ENCODE measurements at places on chromosomes 13 and 19.

- DNase-seq, result no peak
Measured at GRCh38 chr13:99459099-99459850, 42.0 kb upstream of the TM9SF2 start.

DNA sequence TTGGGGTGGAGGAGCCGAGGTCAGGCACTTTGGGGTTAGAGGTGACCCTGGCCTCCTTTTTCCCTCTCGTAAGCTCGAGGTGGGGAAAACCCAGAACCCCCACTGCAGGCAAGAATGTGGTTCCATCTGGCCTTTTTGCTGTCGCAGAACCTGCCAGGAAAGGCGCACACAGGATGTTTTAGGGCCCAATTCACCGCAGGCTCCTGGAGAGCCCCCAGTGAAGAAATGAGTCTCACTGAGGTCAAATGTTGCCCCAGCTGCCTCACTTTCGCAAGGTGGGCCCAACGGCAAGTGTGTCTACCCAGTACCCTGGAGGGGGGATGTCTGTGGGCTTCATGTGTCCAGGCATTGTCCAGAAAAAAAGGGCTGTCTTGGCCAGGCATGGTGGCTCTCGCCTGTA lies 61.8 kb downstream of the PEX11G start:
- no peak for DNase-seq

GRCh38 chr13:53405616-53406015 lies 377.0 kb downstream of the OLFM4 start:
- DNase-seq, result no peak

DNA sequence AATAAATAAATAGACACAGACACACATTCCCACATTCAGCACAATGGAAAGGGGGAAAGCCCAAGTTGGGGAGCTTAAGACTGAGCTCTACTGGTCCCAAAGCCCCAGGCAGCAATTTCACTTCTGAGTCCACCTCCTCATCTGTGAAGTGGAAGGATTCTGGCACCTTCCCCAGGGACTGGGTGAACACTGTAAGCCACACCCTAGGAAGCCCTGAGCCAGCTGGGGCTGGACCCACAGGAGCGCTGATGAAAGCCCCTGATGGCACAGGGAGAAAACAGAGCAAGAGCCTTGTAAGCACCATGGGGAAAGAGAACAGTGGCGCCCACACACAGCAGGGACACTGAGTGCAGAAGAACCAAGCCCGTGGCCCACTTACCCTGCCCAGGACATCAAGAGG lies 37.8 kb downstream of the EPS15L1 start:
- no peak for DNase-seq

GRCh38 chr13:101499406-101499805 lies 46.9 kb downstream of the ITGBL1 start:
- no peak for DNase-seq

DNA sequence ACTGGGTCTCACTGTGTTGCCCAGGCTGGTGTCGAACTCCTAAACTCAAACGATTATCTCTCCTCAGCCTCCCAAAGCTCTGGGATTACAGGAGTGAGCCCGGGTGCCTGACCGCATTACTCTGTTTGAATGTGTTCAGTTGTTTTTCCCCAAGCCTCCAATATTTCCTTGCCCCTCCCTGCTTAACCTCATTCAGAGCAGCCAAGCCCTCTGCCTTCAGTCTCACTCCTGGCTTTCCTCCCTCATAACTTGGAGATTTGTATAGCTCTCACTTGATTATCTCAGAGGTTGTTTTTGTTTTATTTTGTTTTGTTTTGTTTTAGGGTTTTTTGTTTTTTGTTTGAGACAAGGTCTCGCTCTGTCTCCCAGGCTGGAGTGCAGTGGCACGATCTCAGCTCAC lies 11.4 kb downstream of the EPHX3 start:
- no peak for DNase-seq

- DNase-seq, result no peak
Measured at GRCh38 chr13:31827707-31828106, 88.4 kb downstream of the RXFP2 start.

GRCh38 chr13:41613984-41614661 lies 156.8 kb downstream of the RGCC start:
- DNase-seq, result no peak

DNA sequence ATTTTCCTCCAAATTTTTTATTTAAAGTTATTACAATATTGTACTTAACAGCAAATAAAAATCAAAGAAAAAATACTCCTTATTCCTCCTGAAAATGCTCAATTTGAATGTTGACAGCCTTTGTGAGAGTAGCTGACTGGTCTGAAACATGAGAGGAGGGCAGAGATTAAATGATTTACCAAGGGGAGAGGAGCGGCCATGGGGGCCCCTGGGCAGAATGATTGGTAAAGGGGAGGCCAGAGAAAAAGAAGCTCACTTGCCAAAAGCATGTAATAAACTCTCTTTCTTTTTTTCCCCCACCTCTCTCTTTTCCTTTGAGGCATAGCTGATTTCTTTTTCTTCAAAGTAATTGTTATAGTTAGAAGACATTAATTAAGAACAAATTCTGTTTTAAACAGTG lies 30.1 kb upstream of the FNDC3A start:
- DNase-seq, result no peak

GRCh38 chr13:30551189-30551588 lies 66.5 kb upstream of the USPL1 start:
- no peak for DNase-seq

- no peak for DNase-seq
Measured at GRCh38 chr19:18543814-18544475, 572 bp upstream of the FKBP8 start.

DNA sequence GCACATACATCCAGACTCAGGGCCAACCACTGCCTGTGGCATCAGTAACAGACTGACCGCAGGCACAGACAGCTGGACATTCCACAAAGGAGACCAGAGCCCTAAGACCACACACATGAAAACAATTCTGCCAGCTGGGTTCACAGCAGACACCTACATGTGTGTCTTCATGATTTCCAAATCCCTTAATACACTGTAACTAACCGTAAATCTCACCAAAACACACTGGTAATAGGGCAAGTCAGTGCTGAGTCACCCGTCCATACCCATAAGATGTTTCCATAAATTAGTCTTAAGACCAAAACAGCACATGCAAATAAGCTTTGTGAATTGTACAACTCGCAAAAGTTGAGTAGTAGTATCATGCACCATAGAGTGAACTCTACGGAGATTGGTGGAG lies 65.4 kb downstream of the TUBGCP3 start:
- DNase-seq, result no peak

DNA sequence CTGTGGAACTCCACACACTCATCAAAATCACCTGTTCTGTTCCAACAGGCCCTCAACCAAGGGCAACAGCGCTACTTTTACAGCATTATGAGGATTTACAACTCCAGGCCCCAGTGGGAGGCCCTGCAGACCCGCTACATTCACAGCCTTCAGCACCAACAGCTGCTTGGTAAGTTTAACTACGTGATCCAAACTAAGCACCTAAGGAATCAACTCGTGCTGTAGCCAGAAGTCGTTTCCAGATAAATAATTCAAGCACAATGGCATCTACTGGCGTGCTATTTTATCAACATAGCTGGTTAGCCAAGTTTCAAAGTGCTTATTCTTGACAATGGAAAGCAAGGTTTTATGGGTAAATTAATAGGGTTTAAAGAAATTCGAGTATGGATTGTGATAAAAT lies 5.3 kb downstream of the FAM216B start:
- DNase-seq, result no peak

GRCh38 chr13:40485611-40486517 lies 180.6 kb downstream of the FOXO1 start:
- DNase-seq, result peak; percentile 40

DNA sequence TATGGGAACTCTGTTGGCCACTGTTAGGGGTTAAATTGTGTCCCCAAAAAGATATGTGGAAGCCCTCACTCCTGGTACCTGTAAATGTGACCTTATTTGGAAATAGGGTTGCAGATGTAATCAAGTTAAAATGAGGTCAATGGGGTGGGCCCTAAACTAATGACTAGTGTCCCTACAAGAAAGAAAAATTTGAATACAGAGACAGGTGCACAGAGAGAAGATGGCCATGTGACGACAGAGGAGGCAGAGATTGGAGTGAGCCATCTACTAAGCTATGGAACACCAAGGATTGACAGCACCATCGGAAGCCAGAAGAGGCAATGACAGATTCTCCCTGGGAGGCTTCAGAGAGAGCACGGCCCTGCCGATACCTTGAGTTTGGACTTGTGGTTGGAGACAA lies 16.5 kb downstream of the POU2F2 start:
- no peak for DNase-seq

DNA sequence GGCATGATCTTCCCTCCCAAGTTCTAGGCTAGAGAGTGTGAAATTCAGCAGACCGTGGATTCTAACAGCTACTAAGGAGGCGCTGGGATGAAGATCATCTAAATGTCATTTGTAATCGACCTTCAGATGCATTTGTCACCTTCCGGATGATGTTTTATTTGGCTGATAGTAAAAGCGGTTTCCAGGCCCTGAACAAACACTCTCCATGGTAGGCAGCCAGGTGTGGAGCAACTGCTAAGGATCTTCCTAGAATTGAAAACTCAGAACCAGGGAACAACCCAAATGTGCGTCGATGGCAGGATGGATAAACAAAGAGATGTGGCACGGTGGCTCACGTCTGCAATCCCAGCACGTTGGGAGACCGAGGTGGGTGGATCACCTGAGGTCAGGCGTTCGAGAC lies 107.2 kb upstream of the CACNA1A start:
- no peak for DNase-seq

- DNase-seq, result no peak
Measured at GRCh38 chr13:57666131-57666953, 34.8 kb downstream of the PCDH17 start.

DNA sequence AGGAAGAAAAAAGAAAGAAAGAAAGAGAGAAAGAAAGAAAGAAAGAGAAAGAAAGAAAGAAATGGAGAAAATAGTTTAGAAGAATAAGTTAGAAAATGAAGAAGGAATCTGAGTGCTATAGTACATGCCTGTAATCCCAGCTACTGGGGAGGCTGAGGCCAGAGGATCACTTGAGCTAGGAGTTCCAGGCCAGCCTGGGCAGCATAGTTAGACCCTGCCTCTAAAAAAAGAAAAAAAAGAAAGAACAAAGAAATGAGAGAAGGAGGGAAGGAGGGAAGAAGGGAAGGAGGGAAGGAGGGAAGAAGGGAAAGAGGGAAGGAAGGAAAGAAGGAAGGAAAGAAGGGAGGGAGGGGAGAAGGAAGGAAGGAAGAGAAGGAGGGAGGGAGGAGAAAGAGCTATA lies 1339.8 kb downstream of the OLFM4 start:
- no peak for DNase-seq

- DNase-seq, result no peak
Measured at GRCh38 chr13:77985866-77986636, 67.4 kb upstream of the EDNRB start.

GRCh38 chr19:30161770-30162169 lies 210.4 kb upstream of the ZNF536 start:
- DNase-seq, result no peak

- no peak for DNase-seq
Measured at GRCh38 chr19:38815059-38816001, 2.6 kb upstream of the LGALS4 start.

- no peak for DNase-seq
Measured at GRCh38 chr19:39595950-39596349, 6.4 kb upstream of the LGALS13 start.

- no peak for DNase-seq
Measured at GRCh38 chr13:59651479-59651878, 512.2 kb downstream of the DIAPH3 start.
